Stimulated activated CD8-positive, alpha-beta memory T cell treated with anti-CD3 and anti-CD28 coated beads, Interleukin-7, amount 100 ng/mL, for 24 hours (primary cell): ENCODE measurements at places on chromosomes 7 and 10.

GRCh38 chr10:14009371-14010100 lies 321.2 kb downstream of the FRMD4A start:
- DNase-seq: peak; percentile 26

DNA sequence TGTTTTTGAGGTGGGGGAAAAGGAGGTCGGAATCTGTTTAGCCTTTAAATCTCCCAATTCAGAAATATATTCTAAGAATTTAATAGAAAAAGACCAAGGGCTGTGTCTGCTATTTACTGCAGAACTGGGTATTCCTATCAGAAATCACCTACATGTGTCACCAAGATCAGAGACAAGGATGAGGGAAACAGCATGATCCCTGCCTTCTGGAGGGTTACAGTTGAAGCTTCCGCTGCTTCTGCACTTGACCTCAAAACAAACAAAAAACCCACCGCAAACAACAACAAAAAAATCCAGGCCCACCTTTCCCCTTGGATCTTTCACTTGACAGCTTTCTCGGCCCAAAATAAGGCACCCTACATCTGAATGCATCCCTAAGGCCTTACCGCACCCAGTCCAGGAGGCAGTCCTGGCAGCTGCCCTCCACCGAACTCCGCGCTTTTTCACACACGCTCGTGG lies 750 bp upstream of the CDK14 start:
- no peak for DNase-seq

GRCh38 chr10:60203993-60204618 lies 185.6 kb downstream of the ANK3 start:
- DNase-seq: no peak

- DNase-seq: no peak
Observed at GRCh38 chr7:23017309-23017708, 3.4 kb upstream of the HYCC1 start.

DNA sequence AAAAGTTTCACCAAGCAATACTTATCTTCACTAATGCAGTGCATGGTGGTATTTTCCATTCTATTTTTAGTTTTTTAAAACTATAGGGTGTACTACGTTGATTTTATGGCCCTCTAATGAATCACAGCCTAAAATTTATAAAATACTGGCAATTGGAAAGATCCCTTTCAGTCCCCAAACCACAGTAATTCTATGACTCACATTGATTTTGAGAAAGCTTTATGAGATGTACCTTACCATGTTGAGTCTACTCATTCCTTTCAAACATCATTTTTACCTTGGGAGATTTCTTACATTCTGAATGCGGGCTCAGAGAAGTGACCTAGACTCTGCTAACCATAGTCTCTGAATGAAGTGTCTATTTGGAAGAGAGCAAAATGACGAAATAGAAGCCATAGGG lies 141.6 kb downstream of the GPR85 start:
- DNase-seq: no peak

GRCh38 chr7:127891144-127891543 lies 140.1 kb downstream of the LRRC4 start:
- DNase-seq: no peak

GRCh38 chr7:16989811-16990413 lies 108.1 kb upstream of the AGR3 start:
- DNase-seq: no peak

DNA sequence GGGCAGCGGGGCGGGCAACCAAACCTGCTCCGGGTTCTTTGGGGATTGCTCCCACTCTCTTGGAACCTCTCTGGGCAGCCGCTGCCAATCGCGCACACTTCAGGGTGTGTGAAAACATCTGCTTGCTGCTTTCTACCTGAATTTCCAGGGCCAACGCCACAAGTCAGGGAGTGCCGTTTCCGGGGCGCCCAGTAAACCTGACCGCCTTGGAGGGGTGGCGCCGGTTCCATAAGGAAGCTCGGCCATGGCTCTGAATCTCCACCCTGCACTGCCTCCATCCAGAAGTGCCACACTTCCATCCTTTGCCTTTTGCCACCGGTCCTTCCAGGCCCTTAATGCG lies 679 bp upstream of the AFAP1L2 start:
- DNase-seq: no peak

DNA sequence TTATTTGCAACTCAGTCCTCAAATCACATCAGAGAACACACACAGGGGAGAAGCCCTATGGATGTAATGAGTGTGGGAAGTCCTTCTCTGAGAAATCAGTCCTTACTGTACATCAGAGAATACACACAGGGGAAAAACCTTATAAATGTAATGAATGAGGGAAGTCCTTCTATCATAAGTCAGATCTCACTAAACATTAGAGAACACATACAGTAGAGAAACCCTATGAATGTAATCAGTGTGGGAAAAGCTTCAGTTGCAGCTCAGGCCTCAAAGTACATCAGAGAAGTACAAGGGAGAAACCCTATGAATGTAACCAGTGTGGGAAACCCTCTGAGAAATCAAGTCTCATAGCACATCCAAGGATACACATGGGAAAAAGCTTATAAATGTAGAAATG lies 39.0 kb upstream of the ZNF248 start:
- DNase-seq: no peak

- no peak for DNase-seq
Observed at GRCh38 chr10:21318540-21319167, 206.8 kb downstream of the SKIDA1 start.

- no peak for DNase-seq
Observed at GRCh38 chr7:130276796-130277762, 10.4 kb downstream of the CPA2 start.

- DNase-seq: no peak
Observed at GRCh38 chr10:132241496-132241895, 54.7 kb downstream of the DPYSL4 start.

DNA sequence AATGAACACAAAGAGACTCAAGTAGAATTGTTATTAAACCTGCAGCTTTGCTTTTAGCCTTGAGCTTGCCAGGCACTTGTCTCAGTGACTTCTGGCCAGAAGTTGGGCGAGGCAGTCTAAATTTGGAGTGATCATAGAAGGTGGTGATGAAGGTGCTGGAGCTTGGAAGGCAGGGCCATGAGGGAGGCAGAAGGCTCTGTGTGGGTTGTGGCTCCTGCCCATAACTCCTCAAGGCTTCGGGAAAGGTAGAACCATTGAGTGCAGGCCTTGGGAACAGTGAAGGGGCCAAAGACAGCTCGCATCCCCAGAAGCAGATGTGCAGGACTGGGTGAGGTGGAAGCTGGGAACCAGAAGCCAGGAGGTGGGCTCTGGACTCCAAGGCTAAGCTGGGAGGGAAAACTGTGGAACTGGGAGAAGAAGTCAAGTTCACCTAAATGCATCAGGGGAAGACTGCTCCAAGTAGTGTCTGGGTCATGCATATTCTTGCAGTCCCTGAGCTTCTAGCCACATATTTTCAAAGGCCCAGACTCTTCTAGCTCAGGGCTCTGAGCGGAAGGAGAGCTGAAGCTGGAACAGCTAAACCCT lies 111.1 kb upstream of the HABP2 start:
- no peak for DNase-seq

DNA sequence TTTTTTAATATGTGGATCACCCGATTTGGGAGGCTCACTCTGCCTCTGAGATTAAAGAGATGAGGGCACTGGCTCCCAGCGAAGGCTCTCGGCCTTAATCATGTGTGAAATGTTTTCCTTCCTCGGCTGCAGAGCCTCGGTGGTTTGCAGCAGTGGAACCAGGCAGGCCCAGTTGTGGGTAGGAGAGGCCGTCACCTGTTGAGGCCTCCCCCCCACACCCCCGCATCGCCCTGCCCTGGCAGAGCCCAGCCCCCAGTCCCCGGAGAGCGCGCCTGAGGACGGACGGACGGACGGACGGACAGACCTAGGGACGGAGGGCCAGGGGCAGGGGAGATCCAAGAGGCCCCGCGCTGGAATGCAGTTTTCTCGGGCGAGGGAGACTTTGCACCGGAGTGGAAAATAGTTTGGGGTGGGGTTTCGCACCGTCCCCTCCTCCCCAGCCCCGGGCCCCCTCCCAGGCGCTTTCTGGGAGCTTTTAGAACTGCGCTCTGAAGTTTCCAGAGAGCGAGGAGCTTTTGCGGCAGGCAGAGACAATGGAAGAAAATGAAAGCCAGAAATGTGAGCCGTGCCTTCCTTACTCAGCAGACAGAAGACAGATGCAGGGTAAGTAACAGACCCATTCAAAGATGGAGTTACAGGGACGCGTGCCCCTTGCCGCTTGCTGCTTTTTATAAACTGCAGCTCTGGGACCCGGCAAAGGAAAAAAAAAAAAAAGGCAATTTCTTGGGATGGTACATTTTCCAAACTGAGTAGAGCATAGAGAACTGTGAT lies at the start of gene KIAA1217:
KIAA1217 (plus strand) TSS at position 478 of the 771 bp plus-strand sequence; CDS start at position 534, 56 bp downstream.
- no peak for DNase-seq

DNA sequence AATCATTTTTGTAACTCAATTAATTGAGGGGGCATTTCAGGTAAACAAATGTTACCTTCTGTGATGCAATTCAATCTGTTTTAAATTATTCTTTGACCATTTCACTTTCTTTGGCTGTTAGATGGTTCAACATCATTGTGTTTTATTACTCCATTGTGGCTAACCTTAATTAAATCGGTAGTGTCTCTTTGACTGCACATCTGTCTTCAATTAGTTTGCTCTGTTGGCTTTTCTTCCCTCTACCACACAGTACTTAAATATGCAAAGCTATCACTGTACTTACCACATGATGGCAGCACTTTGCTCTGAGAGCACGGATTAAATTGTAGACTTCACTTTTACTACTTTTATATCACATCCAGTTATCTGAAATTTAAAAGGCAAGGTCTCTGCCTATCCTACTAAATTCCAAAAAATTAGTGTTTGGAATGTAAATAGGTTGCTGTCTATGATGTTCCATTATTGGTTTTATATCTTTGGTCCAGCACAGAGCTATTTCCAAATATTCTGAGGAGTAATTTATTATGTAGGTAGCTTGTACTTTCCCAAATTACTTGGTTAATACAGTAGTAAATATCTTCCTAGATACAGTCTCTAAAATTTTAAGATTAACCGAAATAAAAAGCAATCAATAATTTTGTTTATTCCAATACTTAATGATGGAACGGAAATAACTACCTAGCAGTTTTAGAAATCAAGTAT lies 352.0 kb downstream of the PCLO start:
- no peak for DNase-seq

DNA sequence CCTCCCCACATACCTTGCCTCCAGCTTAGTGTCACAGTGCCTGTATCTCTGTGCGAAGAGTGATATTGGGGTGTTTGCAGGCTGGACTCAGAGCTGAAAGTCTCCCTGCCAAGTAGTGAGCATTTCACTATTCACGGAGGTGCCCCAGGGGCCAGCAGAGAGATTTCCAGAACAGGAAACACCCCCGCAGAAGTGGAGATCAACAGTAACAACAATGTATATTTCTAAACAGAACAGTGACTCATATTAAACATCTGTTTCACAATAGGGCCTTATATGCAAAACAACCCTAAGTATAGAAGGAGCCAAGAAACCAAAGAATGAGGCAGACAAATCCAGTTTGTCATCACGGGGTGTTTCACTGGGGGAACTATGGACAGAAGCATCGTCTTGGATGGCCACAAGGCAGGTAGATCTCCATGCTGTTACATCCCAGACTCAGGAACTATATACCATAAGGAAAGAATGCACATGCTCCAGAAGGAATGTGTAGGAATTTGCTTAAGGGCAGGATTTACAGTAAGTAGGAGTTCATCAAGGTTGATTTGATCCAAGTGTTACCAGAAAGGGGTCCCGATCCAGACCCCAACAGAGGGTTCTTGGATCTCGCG lies 29.3 kb upstream of the CCL24 start:
- no peak for DNase-seq

GRCh38 chr10:78572565-78572964 lies 496.2 kb upstream of the ZMIZ1 start:
- DNase-seq: no peak

GRCh38 chr10:6563731-6564130 lies 16.3 kb downstream of the PRKCQ start:
- DNase-seq: no peak

- DNase-seq: no peak
Observed at GRCh38 chr7:71480791-71481190, 348.8 kb downstream of the GALNT17 start.

- no peak for DNase-seq
Observed at GRCh38 chr7:18659746-18660145, 164.2 kb downstream of the HDAC9 start.

DNA sequence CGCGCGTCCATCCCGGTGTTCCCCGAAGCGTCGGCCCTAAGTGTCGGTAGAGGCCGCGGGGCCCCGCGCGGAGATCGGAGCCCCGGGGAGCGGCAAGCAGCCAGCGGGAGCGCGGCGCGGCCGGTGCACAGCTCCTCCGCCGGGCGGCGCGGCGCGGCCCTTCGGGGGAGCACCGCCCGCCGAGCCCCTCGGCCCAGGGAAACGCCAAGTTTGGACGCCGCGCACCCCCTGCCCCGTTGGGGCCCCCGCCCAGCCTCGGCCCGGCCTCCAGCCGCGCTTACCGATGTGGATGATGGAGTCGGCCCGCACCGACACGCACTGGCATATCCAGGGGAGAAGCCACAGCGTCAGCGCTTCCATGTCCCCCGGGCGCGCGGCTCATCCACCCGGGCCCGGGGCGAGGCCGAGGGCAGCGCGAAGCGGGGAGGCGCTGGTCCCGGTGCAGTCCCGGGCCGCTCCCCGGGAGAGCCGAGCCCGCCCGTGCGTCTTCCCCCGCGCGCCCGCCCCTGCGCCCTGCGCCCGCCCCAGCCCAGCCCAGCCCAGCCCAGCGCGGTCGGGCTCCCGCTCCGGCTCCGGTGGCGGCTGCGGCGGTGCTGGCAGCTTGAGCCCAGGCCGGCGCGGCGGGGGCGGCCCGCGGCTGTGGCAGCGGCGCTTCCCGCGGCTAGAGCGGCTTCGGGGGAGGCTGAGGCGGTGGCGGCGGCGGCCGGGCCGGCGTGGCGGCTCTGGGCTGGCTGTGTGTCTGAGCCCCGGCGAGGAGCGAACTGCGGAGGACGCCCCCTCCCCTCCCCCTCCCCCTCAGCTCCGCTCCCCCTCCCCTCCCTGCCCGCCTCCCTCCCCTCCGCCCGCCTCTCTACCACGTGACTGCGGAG lies at the start of gene GRID1:
GRID1 (minus strand) TSS at position 763 of the 869 bp plus-strand sequence.
- DNase-seq: no peak

DNA sequence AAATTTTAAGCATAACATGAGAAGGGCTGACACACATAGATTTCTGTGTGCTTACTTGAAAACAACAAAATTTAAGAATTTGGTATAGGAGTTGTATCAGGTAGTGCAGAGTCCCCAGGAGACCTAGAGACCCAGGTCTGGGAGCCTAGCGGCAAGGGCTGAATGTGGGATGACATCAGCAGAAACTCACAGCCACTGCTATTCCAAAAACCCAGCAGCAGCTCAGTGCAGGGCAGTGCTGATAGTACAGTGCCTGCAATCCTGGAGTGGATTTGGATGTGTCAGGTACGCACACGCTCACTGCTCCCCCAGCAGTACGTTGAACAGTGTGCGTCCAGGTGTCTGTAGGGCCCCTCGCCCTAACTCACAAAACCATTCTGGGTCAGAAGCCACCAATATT lies 87.1 kb downstream of the EGFR start:
- DNase-seq: no peak
